Chondrocyte (in vitro differentiated cells): ENCODE measurements at places on chromosomes 2 and 18. TPM values are rescaled to one million over a fixed set of nuclear protein-coding genes. Genes with fewer than 3 reads are reported as not detected.
A peak's percentile ranks its signal among the peaks of the same experiment; 100 is the strongest.

DNA sequence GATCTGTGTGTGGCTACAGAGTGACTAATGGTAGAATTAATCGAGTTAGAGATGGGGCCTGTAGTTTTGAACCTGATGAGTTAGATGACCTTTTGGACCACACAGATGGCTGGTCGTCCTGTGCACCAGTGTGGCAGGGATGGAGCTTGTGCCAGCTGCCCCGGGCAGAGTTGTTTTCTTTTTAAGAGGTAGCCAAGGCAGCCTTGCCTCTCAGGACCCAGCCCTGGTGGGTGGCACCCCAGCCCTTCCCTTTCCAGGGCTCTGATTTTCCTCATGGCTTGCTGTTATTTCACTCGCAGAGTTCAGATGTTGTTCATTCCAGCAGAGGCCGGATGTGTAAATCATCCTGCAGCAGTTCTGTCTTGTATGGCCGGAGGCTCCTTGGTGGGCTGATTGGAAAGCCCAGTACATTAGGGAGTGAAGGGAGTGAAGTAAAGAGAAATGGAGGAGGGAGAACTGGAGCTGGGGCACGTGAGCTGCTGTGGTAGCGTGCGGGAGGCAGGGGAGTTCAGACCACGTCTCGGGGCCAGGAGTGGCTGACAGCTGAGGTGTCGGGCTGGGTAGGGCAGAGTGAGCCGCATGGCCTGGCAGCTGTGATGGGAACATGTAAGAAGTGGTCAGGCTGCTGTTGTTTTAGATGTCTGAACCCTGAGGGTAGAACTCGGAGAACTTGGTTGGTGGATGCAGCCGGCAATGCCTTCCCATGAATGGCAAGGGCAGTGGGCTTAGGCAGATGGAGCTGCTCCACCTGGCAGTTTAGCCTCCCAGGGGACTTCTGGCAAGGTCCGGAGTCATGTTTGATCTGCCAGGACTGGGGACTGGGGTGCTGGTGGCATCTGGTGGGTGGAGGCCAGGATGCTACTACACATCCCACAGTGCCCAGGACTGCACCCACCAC lies 28.8 kb downstream of the ASAP2 start:
- H3K27ac ChIP-seq, result peak overlapping the region; percentile 97
- no peaks in the 10 kb centered on the region for H3K36me3 ChIP-seq
- H3K4me1 ChIP-seq, result peaks cover 88% of the 10 kb centered on the region
- no peaks in the 10 kb centered on the region for H3K27me3 ChIP-seq
- H3K4me3 ChIP-seq, result peak overlapping the region; percentile 52
- no peak for DNase-seq

The CHRNG gene
- total RNA-seq, result not detected in 3 replicates

The RAD51AP2 gene
- not detected in 3 replicates for total RNA-seq

- no peaks in the 10 kb centered on the region for H3K4me1 ChIP-seq
- DNase-seq, result no peak
- H3K4me3 ChIP-seq, result no peak overlapping the region
- H3K27me3 ChIP-seq, result peaks cover 3% of the 10 kb centered on the region
Measured at GRCh38 chr2:34705551-34706247, 1106.6 kb upstream of the FAM98A start.

The SP140 gene
- 0.60 TPM in 1 of 3 replicates, not detected in the others for total RNA-seq

DNA sequence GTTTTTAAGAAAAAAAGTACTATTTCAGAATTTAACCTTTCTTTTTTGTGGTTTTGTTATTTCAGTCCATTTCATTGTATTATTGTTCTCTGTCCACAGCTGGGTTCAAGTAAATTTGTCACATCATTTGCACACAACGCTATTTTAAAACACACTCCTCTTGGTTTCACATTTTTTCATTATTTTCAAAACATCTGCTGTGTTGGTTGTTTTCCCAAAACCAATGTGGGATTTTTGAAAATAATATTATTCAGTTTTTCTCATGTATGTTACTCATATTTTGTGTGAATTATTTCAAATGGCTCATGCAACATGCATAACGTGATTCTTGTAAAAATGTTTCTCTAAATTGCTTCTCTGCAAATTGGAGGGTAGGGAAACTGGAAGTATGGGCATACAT lies 589.2 kb downstream of the METTL4 start:
- no peak overlapping the region for H3K27ac ChIP-seq
- no peak for DNase-seq
- no peaks in the 10 kb centered on the region for H3K36me3 ChIP-seq
- H3K27me3 ChIP-seq, result no peaks in the 10 kb centered on the region

GRCh38 chr2:200466425-200467418 lies 43.1 kb downstream of the KCTD18 start:
- H3K4me3 ChIP-seq, result no peak overlapping the region
- H3K27me3 ChIP-seq, result no peaks in the 10 kb centered on the region
- H3K4me1 ChIP-seq, result peaks cover 7% of the 10 kb centered on the region
